ENCODE measurements at places on chromosomes 12 and 14.

DNA sequence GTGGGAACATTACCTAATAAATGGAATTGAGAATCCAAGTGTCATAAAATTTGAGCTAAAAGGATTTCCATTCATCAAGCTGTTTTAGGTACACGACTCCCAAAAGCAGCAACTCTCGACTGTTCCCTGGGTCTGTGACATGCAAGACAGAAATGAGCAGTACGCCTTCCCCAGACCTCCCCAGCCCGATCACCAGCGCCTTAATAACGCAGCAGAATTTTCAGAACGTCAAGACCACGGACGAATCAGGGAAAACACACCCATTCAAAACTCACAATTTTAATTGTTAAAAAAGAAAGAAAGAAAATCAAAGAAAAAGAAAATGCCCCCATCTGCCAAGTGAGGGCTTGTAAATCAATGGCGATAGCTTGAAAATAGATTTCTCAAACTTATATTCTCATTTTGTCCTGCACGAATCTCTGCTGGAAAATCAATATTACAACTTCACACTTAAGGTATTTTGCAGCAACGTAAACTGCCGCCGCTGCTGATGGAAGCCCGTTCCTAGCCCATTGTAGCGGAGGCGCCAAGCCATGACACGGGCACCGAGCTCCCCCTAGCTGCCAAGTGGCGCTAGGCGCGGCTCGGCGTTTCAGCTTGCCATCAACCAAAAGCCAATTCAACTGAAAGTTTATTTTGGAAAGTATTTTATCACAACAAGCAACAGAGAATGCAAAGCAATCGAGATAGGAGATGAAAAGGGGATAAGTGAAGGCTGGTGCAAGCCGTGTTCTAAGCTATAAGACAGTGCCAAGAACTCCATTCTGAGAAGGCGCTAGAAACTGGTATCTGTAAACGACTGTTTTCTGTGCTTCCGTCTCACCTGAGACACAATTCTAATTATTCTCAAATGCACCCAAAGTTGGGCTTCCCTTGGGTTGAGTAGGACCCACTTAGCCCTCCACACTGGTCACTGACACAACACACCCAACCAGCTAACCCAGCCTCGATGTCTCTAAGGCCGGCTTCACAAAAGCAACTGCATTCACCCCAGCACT, 5.5 kb downstream of the BCL11B start:
- DNase-seq: peak; percentile 73

GRCh38 chr12:109989380-109989779, 6.8 kb downstream of the GIT2 start:
- no peak for DNase-seq

GRCh38 chr14:21264025-21264801, 5.0 kb downstream of the HNRNPC start:
- DNase-seq: no peak

DNA sequence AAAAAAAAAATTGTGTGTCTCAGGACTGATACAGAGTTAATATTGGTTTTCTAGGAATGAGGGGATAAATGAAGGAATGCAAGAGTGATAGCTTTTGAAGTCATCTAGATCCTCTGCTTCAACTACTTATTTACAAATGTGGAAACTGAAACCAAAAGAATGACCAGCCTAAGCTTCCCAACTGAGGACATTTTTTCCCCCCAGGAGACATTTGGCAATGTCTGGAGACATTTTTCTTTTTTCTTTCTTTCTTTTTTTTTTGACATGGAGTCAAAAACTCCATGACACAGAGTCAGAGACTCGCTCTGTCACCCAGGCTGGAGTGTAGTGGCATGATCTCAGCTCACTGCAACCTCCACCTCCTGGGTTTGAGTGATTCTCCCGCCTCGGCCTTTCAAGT, 15.3 kb downstream of the DLK1 start:
- DNase-seq: no peak
